Lung microvascular endothelial cell (primary cell): ENCODE measurements at places on chromosomes 5 and 9. TPM values are rescaled to one million over a fixed set of nuclear protein-coding genes. Genes with fewer than 3 reads are reported as not detected.

- no peak for DNase-seq
These were observed 73.9 kb downstream of the ACTBL2 start for GRCh38 chr5:57408714-57409113.

DNA sequence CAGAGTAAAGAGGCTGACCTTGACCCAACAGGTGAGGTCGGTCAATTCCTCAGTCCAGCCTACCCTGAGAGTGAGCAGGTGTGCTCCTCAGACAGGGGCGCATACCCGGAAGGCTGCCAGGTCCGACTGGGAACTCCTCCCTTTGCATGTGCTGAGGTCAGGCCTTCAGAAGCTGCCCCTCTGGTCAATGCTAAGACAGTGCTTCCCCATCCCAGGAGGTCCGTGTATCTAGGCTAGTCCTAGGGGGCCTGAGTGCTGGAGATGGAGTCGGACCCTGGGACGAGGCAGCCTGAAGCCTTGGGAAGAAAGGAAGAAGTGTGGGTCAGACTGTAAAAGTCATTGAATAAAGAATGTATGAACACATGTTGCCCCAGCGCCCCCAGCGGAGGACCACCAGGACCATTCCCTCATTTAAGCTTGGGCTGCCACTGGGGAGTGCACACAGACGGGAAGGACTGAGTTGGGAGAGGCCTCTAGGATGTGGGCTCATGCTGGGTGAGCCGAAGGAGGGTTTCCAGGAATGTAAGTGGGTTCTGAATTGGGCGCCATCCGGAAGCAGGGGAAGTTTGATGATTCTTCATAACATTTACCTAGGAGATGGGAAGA is 41.0 kb upstream of the GFPT2 start:
- no peak for DNase-seq

SAXO1 gene
- under 0.01 TPM in 1 of 2 replicates, not detected in the other for total RNA-seq

EIF4E1B gene
- not detected in 2 replicates for total RNA-seq

DNA sequence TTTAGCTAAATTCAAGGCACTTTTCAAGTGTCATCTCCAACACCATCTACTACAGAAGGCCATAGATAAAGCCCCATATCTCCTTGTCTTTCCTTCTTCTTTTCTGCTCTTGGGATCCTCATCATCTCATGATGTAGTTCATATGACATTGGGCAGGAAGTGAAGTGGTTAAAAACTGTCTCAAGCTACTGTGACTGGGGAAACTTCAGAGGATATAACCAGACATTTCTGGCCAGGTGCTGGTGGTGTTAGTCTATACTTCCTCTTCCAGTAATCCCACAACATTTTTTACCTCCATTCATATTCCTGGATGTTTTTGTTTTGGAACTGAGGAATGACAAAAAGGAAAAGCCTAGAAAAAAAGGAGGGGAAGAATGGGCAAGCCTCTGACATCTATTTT is 188.7 kb downstream of the LURAP1L start:
- no peak for DNase-seq

NPDC1 gene
- 6.2 and 10.5 TPM in 2 replicates for total RNA-seq

DNA sequence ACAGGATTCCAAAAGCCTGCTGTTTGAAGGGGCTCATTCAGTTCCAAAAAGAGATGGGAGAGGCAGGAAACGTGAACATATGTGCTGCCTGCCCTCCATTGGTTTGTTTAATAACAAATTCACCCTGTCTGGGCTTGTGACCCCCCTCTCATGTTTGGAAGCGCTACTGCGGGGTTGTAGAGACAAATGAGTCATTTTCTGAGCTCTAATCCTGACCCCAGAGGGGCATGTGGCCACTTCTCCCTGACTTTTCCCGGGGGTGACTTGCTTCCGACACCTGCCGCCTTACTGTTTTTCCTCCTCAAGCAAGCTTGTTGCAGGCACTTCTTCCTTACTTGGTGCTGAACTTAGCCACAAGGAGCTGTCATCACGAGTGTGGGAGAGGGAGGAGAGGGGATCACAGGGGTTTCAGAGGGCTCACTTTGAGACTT is 75.9 kb downstream of the LMNB1 start:
- peak; percentile 71 for DNase-seq

GRCh38 chr5:108588323-108588722 is 159.4 kb upstream of the FER start:
- DNase-seq: no peak

DNA sequence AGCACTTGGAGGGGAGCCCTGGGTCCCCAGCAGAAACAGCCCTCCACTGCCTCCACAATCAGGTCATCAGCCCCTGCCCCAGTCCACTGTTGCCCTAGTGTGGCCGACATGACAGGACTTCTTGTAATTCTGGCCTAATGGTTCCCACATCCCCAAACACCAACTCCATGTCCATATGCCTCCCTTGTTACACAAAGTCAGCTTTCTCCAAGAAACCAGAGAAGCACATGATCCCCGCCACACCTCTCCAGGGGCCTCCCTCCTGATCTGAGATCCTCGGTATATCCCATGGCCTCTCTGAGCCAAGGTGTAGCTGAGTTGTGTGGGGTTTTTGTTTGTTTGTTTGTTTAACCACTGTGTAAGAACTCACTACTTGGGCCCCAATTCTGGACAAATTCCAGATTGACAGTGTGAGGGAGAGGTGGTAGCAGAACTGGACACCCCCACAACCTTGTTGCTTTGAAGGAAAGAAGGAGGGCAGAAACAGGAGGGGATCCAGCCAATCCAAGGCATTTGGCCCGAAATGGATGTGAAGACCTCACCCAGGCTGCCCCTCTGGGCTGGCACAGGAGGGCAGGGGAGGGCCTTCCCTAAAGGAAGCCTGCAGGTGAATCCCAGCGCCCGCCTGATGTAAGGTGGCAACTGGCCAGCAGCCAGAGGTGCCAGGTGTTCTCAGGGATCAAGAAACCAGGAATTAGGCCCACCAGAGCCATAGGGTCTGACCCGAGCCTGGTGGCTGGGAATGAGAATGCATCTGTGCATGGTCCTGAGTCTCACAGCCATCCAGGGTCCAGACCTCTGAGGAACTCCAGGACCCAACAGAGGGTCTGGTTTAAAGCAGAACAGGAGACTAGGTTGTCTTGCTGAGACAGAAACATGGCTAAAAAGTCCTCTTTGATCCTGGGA is 13.4 kb downstream of the IRF1 start:
- no peak for DNase-seq

- DNase-seq: no peak
These were observed 93.6 kb upstream of the MTAP start for GRCh38 chr9:21708856-21709255.

- no peak for DNase-seq
These were observed 11.0 kb downstream of the SLC44A1 start for GRCh38 chr9:105255421-105255820.

DNA sequence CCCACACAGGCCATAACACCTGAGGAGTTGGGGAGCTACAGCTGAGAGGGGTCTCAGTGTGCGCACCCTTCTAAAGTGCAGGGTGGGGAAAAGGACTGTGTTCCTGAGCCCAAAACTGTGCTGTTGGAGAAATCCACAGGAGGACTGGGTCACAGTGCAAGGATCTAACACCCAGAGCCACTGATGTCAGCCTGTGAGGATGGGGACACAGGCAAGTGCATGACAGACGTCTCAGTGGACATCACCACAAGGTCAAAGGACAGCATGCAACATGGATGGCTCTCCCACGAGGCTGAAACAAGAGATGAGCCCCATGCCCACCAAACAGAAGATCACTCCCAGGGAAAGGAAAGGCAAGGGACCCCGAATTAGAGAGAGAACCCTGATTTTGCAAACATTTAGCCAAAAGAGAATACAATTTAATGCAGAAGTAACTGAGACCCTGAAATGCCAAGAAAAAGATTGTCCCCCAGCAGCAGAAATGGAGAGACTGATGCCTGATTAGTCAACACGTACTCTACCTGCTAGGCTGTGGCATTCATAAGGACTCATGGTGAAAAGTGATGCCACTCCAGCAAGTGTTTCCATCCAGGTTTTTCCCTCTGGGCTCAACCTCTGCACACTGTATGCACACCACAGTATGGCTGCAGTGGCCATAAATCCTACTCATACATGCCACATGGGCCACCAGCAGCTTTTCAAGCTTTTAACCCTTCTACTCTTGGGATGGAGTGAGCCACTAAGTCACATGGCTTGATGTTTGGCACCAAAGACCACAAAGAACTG is 14.2 kb downstream of the KLF9 start:
- DNase-seq: no peak

GRCh38 chr9:12695474-12695873 is 2.3 kb downstream of the TYRP1 start:
- peak; percentile 53 for DNase-seq

GRCh38 chr9:12849486-12850003 is 74.7 kb downstream of the LURAP1L start:
- no peak for DNase-seq

DNA sequence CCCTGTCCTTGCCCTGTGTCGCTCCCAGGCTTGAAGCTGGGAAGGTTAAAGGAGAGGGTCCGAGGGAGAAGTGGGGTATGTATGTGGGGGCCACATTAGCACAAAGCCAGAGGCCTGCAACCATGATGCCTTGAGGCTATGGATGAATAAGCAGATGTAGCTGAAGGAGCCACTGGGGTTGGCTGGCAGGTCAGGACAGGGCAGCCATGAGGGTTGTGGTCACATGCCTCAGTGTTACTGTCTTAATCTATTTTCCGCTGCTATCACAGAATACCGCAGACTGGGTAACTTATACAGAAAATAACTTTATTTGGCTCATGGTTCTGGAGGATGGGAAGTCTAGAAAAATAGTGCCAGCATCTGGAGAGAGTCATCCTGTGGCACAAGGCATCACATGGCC is 9.2 kb upstream of the GRHPR start:
- no peak for DNase-seq

GRCh38 chr9:36924071-36924470 is 110.0 kb downstream of the PAX5 start:
- peak; percentile 78 for DNase-seq

- DNase-seq: no peak
These were observed 65.5 kb upstream of the GLRX start for GRCh38 chr5:95887977-95888376.

GRCh38 chr9:14014218-14014617 is 299.7 kb downstream of the NFIB start:
- DNase-seq: no peak

GRCh38 chr5:74580729-74581109 is 59.8 kb downstream of the ENC1 start:
- no peak for DNase-seq

RNF180 gene
- 1.1 and 1.6 TPM in 2 replicates for total RNA-seq

DCTN4 gene
- 20.7 and 23.6 TPM in 2 replicates for total RNA-seq

TRIM36 gene
- 0.20 and 0.22 TPM in 2 replicates for total RNA-seq

GRCh38 chr9:119020730-119021333 is 348.4 kb downstream of the BRINP1 start:
- no peak for DNase-seq

GARNL3 gene
- 2.4 and 2.6 TPM in 2 replicates for total RNA-seq

VDAC1 gene
- total RNA-seq: 189 and 220 TPM in 2 replicates

DNA sequence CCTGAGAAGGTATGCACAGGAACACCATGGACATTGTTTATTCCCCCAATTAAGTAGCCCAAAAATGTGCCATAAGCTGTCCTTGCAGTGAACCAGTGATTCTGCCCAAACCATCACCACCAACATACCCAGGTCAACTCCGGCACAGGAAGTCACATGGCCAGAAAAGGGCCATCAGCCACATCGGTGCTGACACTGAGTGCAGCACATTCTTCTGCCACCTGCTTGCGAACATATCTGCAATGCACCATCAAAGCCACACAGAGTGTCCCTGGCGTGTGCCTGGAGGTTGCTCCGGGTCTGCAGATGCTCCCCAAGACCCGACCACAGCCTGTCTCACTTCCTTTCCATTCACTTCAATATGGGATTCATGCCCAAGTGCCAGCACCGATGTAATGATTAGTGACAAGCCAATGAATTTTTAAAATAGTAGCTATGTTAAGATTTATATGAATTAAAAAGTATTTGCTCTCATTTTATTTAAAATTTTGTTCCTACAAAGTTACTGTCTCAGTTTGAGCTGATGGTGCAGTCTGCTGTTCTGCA is 37.6 kb downstream of the SYK start:
- DNase-seq: no peak

TPPP gene
- under 0.01 and 0.44 TPM in 2 replicates for total RNA-seq

DNA sequence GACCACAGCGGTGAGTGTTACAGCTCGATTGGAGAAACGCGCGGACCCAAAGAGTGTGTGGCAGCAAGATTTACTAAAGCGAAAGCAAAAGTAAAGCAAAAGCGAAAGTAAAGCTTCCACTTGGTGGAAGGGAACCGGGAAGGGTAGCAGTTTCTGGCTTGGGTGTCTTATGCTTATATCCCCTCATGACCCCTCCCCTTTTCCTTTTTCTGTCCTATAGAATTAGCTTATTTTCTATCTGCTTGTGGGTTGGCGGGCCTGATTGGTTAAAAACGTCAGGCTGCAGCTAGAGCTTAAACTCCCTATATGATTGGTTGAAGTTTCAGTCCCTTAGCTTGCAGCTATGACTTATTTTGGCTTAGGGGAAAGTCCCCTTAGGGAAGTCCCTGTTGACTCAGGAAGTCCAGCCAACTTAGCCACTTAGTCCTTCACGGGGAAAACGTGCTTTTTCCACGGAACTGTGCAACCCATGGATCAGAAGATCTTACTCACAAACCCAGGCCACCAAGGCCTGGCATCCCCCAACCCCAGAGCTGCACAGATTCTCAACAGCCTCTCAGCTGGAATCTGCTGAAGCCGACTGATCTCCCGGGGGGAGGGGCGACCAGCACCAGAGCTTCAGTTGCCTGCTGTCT is 114.2 kb upstream of the ADAMTS16 start:
- DNase-seq: no peak

ITGA2 gene
- 24.8 and 54.3 TPM in 2 replicates for total RNA-seq

DNA sequence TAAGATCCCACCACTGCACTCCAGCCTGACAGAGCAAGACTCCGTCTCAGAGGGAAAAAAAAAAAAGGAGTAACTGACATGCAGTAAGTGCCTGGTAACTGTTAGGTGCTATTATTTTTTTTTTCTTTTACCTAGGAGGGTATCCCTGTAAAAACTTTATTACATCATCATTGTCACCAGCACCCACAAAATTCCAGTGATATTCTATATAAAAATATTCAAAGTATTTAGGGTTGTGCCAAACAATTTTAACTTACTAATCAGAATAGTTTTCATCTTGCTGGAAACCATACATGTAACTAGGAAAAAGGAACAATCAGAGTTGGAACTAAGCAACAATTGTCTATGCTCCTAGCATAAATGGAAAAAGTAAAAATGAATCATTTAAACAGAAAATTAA is 112.4 kb downstream of the SSBP2 start:
- DNase-seq: no peak

GRCh38 chr5:91361055-91361701 is 21.9 kb downstream of the ARRDC3 start:
- DNase-seq: no peak

GRCh38 chr5:160850421-160850820 is 1.6 kb downstream of the ATP10B start:
- no peak for DNase-seq

DNA sequence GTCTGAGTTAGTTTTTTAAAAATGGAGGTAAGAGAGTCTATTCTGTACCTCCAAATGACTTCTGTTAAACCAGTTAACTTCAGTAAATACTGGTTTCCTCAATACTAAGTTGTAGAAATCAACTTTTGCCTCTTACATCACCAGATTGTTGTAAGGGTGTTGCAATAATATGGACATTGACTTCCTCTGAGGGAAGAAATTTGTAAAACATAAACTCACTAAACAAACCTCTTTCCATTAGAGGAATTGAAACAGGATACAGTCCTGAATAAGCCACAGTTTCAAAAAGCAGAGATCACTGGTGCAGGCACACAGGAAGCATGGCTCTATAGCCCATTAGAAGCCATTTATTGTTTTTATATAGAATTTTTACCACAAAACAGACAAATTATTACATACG is 32.7 kb upstream of the SLCO6A1 start:
- DNase-seq: no peak

TAF11L5 gene
- not detected in 2 replicates for total RNA-seq

- peak; percentile 47 for DNase-seq
These were observed 224.9 kb downstream of the SNX18 start for GRCh38 chr5:54742417-54742891.
